ENCODE measurements at places on chromosomes 11 and 22.

DNA sequence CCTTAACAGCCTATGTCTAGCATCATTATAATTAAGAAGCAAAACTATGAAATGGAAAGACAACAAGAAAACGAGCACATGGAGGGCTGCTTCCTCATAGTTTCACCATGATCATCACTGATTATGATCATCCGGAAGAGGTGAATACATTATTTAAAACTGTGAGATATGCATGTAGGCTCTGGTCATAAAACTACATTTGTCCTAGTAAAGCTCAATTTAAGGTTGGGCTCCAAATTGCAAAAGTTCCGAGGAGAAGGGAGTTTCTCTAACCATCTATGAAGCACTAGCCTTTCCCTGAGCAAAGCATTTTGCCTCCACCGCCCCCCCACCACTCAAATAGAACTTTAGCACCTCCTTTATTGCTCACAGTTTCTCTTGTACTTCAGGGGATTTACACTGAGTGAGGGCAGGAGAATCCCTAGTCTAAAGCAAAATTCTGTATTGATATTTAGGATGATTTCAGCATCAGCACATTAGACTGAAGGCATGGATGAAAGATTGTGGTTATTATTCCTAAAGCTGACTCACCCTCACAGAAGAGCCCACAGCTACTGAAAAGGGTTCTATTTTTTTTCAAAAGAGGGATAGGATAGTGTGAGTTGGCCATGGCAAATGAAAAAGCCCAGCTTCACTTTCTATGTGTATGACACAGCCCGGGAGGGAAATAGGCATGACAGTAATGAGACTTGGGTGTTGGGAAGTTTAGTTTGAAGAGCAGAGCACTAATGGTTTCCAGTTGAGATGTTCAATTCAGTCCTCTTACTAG lies 203.4 kb downstream of the CADM1 start:
- DNase-seq: no peak

- no peak for DNase-seq
Measured at GRCh38 chr22:23525510-23525909, 54.6 kb downstream of the IGLL1 start.

GRCh38 chr11:114159320-114159719 lies 99.8 kb downstream of the ZBTB16 start:
- no peak for DNase-seq

DNA sequence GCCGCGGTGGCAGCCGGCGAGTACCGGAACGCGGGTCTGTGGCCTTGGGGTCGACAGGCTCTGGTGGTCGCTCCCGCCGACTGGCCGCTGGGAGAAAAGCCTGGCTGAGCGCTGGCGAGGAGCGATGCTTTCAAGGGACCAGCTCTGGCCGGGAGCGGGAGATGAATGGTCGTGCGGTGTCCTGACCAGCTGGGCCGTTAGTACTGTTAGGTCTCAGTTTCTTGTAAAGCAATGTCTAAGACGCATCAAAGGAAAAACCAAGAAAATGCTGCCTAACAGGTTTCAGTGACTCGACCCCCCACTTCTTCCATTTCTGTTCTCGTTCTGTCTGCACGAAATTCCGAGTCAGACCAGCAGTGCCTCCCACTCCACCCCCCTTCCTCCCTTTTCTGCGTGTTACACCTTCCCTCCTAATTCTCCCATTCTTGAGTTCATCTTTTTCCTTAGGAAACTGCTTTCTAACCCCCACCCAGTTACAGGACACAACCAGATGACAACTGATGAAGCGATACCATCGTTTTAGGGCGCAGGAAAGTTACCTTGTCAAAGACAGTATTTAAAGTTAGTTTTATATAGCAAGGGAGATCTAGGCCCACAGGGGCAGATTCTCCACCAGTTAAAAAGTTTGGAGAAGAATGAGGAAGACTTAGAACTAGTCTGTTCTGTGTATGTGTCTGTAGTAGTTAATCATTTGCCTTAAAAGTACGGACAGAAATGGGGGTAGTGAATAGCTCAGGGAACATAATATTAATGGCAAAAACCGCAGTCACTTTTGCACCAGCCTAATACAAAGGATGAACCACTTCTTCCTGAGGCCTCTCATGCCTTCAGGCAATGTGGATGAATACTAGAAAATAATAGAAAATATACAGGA lies 1.0 kb downstream of the CUL5 start:
- DNase-seq: no peak

DNA sequence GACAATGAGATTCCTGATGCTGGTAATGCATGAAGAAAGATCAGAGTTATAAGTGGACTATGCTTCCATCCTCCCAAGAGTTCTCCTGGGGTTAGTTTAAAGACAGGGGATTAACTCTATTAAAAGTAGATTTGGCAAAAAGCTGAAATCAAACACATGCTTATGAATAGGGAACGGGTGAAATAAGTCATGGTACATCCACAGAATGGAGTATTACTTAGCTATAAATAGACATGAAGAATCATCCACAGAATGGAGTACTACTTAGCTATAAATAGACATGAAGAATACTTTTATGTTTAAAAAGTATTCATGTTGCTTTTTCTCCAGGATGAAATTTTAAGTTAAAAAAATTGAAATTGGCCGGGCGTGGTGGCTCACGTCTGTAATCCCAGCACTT lies 596.4 kb upstream of the B3GAT1 start:
- no peak for DNase-seq

DNA sequence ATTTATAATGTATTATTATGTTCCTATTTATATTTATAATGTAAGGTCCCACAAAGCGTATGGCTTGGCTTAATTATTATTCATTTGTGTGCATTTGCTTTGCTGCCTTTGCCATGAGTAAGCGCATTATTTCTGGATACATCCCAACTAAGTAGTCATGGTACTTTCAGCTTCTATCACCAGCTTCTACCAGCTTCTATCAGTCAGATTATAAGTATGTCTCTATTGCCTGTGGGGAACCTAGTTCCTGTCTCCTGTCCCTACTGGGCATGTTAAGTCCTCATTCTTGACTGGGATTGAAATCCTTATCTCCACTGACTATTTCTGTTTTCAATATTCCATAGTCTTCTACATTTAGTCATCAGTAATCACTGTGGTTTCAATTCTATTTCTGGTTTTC lies 33.5 kb upstream of the OR10W1 start:
- DNase-seq: no peak

DNA sequence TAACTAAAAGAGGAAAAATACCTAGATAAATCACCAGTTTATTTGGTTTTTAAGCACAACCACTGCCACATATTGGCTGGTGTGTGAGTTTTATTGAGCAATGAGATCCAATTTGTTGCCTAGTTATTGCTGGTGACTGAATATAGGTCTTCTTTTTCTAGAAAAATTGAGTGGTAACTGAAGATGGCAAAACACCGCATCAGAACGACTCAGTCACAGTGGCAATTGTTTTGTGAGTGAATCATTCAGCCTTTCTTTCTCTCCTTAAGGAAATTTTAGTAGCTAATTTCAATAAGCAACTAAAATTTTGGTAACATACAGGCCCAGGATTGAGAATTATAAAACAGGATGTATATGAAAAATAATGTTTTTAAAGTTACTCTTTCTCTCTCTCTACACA lies 533.0 kb downstream of the KCNA4 start:
- DNase-seq: no peak

GRCh38 chr11:95507794-95508193 lies 276.8 kb upstream of the SESN3 start:
- no peak for DNase-seq

DNA sequence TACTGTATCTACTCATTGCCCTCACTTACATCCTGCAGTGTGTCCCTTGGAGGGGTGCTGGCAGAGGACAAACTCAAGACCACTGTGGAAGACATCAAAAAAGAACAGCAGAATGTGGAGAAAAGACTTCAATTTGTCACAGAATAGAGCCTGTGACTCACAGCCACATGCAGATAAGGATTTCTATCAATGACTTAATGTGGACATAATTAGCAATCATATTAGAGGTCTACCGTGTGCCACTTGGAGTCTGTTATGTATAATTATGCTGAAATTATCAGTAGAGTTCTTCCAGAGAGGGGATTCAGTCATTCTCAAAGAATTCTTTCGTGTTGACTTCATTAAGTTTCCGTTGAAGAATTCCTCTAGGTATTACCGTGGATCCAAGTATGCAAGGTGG lies 473.5 kb downstream of the MIAT start:
- no peak for DNase-seq

DNA sequence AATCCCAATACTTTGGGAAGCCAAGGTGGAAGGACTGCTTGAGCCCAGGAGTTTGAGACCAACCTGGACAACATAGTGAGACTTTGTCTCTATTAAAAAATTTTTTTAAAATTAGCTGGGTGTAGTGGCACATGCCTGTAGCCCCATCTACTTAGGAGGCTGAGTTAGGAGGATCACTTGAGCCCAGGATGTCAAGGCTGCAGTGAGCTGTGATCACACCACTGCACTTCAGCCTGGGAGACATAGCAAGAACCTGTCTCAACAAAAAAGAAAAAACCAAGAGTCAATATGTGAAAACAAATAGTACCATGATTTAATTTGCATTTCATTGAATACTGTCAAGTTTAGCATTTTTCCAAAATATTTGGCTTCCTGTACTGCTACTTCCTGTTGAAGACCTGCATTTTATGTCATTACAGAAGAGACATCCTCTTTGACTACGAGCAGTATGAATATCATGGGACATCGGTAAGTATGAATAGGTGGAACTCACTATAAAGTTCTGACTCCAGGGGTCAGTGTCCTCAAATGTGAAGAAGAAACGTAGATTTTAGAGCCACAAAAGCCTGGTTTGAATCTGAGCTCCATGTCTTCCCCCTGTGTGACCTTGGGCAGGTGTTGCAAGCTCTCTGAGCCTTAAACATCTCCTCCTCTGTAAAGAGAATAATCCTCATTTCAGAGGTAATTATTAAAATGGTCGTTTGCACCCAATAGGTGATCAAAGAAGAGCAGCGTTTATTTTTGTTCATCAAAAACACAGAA lies 16.0 kb downstream of the CDC45 start:
- DNase-seq: no peak

DNA sequence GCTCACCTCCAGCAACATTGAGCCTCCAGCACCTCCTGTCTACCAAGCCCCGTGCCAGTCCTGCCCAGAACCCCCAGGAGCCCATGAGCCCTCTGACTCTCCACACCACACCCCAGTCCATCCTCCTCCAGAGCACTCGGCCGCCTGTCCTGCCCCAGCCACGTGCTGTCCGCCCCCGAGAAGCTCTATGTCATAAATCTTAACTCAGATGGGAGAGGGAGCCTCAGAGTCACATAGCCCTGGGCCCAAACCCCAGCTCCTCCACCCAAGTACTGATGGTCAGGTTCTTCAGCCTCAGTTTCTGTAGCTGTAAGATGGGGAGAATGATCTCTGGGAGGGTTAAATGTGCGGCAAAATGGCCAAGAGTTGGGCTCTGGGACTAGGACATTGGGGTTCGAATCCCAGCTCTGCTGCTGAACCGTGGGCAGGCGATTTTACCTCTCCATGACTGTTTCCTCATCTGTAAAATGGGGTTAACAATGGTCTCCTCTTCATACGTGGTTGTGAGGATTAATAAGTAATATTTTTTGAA lies 27.8 kb downstream of the CYTH4 start:
- no peak for DNase-seq

- no peak for DNase-seq
Measured at GRCh38 chr22:33640900-33641299, 279.4 kb downstream of the LARGE1 start.

DNA sequence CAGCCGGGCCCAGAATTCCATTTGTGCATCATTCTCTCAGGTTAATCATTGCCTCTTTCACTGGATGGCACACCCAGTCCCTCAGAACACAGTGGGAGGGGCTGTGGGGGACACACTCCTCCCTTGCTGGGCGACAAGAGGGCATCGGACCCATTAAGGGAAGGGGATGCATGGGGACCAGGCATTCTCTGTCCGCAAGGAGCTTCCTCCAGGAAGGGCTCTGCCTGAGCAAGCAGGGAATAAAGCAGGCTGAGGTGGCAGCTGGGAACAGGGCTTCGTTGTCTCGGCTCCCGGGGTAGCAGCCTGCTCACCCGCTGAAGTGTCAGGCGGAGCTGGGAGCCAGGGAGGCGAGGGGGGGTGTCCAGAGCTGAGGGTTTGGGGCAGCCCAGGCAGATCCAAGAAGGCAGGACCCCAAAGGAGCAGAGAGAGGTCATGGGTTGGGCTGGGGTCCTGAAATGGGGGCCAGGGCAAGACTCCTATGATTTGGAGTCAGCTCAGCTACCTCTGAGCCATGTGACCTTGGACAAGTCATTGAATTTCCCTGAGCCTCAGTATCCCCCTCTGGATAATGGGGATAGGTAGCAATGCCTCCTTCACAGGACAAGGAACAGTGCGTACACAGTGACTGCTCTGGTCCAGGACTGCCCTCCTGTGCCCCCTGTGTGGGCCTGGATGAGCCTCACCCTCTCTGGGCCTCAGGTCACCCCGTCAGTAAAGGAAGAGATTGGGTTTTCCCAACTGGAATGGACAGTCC lies 1.4 kb downstream of the GAL3ST1 start:
- no peak for DNase-seq

DNA sequence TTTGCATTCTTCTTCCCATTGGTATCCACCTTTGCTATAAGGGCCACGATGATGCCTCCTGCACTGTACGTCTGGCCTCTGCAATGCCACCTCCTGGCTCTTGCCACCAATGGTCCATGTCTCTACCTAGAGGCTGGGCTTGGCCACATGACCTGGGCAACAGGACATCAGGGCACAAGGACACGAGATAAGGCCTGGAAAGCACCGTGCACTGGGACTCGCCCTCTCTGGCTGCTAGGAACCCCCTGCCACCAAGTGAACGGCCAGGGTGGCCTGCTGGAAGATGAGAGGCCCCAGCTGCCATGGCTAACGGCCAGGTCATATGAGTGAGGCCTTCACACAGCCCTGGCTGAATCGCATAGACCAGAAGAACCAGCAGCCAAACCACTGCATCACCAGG lies 87.4 kb downstream of the TRMU start:
- DNase-seq: no peak

GRCh38 chr11:108835624-108836023 lies 170.8 kb downstream of the DDX10 start:
- no peak for DNase-seq

- DNase-seq: no peak
Measured at GRCh38 chr11:87866951-87867350, 308.3 kb downstream of the RAB38 start.

GRCh38 chr11:19872512-19873145 lies 160.0 kb downstream of the NAV2 start:
- DNase-seq: no peak

- no peak for DNase-seq
Measured at GRCh38 chr11:46197421-46197820, 76.2 kb upstream of the PHF21A start.

GRCh38 chr22:42967933-42968332 lies 47.0 kb downstream of the PACSIN2 start:
- no peak for DNase-seq

- no peak for DNase-seq
Measured at GRCh38 chr11:81174646-81175330, 1558.9 kb downstream of the FAM181B start.

DNA sequence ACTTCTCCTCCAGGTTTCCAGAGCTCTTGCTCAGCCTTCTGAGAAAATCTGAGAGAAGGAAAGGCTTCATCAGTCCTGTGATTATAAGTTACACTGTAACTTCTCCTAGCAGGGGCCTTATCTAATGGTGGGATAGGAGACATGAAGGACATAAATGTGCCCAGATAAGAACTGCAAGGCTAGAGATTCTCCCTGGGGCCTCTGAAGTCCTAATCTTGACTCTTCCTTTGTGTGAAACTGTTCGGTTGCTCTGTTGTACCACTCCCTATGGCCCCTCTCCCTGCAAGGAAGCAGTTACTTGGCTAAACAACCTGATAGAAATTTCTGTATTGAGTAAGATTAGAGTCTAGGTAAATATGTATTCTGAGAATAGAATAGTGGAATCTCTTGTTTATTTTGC lies 780.9 kb downstream of the ETS1 start:
- DNase-seq: no peak

Measured in iPS DF 19.7 (cell line).